ENCODE measurements at places on chromosomes 16 and 17.

- no peak for DNase-seq
Measured at GRCh38 chr17:10072556-10073425, 125.6 kb downstream of the GAS7 start.

DNA sequence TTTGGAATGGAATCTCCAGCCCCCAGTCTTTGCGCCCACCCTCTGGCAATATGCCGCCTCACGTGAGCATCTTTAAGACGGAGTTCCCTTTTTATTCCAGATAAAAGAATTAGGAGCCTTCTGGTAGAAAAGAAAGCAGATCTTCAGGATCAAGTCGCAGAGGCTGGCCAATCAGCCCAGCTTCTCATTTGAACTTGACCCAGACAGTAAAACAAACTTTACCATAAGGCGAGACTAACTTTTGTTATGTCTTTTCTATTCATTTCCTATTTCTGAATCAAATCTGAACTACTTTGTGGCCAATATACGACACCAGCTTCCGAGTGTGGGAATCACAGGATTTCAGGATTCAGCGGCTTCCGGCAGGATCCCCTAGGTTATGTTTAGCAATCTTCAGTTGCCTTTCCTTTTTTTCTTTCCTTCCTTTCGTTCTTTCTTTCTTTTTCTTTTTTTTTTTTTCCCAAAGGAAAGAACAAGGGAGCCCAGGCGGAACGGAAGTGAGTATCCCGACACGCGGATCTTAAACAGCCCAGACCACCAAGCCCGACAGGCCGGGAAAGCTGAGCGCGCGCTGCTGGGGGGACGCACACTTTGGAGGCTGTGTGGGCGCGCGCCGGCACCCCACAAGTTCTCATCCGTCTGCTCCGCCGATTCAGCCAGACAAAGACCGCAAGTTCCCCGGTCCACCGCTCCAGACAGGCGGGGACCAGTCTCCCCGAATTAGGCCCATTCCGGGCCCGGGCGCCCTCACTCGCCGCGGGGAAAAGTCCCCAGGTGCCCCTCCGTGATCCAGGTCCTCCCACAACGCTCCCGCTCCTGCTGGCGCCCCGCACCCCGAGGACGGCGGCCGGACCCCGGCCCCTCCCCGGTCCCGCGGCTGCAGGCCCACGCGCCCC, 633 bp downstream of the TBC1D16 start:
- no peak for DNase-seq

DNA sequence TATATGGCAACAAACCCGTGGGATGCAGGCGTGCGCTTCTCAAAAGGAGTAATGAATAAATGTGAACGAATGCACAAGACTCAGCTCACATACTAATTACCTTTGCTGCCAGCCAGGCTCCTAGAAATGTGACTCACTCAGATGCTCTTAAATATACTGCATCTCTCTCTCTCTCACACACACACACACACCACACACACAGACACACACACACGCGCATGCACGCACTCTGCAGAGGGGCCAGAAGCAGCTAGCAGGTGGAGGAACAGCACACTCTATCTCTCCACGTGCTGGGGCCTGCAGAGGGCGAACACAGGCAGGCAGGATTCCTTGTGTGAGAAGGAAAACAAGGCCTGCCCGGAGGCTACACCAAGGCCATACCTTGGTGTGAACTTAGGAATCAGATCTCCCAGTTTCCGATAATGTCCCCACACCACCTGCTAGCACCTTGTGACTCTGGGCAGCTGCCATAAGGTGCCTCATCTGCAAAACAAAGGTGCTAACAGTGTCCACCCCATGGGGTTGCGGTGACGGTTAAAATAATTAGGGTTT, 5.3 kb downstream of the GPRC5B start:
- no peak for DNase-seq

DNA sequence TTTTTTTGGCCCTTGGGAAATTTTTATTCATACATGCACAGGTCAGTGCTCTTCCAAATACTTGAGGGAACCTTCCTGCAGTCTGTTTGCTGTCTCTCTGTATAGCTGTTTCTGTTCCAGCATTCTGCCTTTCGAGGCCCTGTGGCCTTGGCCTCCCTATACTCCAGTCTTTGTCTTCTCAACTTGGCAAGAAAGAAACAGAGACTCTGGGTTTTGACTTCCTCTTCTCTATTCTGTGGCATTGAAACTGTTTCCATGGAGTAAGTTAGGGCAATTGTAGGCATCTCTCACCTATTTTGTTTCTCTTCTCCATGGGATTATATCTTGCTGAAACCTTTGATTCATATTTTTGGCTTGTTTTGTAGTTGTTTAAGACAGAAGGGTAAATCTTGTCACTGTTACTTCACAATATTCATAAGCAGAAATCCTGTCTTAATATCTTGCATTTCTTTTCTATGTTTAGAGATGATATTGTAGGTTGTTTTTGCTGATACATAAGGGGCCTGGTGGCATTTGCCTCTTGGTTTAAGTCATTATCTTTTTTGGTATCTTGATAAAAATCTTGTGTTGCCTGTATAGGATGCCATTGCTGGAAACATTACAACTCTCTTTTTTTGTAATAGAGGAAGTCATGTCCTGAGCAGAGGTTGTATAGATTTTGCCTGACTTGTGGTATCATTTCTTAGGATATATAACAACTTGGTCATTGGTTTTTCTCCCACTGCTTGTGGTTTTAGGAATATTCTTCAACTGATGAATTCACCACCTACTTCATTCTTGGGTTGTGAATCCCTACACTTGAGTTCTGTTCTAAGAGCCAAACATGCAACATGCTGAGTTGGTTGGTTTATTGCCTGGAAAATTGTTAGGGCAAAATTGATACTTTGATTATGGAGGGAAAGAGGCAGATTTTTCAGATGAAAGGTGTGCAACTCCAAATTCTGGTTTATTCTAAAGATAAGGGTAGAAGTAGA, 168.6 kb downstream of the FTO start:
- DNase-seq = no peak

GRCh38 chr16:16915771-16916170, 536.8 kb downstream of the NPIPA7 start:
- DNase-seq = no peak

- DNase-seq = no peak
Measured at GRCh38 chr16:30601966-30602365, 8.2 kb downstream of the ZNF689 start.

DNA sequence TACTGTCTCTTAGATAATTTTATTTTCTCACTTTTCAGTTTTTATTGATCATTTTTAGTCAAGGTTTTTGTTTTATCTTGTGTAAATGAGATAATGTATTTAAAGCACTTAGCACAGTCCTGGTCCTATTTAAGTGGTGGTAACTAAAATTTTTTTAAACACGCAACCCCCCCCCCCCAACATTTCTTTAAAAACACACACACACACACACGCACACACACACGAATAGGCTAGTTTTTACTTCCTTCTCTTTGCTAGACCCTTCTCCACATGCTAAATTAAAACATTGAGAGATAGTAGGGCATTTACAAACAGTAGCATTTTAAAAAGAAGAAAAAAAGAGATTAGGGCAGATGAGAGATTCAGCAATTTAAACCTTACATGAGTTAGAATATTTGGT, 5.0 kb downstream of the NFATC3 start:
- DNase-seq = no peak

DNA sequence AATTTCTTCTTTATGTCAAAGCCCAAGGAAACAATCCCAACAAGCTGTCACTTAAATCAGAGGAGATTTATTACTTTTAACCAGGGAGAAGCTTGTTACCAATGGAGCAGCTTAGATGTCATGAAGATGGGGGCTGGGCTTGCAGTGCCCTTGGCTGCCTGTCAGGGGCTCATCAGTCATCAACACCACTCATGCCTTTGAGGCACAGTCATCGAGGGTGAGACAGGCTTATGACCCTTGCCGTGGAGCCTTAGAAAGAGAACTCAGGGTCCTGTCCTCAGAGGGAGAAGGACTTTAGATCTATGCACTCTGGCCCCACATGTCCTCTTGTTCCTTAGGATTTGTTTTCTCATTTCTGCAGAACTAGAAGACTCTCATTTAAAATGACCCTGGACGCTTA, 318.3 kb downstream of the CBLN1 start:
- no peak for DNase-seq

DNA sequence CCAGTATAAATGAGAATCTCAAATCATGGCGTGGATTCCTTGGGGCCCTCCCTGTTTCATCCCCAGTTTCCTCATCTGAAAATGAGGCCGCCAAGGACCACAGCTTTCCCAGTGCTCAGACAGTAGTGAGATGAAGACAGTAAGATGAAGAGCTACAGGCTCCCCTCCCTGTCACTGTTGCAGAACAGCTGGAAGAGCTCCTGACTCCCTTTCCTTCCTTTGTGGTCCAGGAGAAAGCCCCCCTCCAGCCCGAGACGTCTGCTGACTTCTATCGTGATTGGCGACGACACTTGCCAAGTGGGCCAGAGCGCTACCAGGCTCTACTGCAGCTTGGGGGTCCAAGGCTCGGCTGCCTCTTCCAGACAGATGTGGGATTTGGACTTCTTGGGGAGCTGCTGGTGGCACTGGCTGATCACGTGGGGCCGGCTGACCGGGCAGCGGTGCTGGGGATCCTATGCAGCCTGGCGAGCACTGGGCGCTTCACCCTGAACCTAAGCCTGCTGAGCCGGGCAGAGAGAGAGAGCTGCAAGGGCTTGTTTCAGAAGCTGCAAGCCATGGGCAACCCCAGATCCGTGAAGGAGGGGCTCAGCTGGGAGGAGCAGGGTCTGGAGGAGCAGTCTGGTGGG, 3.0 kb upstream of the EFTUD2 start:
- DNase-seq = no peak

GRCh38 chr16:324451-325334, 27.8 kb downstream of the AXIN1 start:
- peak; percentile 15 for DNase-seq

DNA sequence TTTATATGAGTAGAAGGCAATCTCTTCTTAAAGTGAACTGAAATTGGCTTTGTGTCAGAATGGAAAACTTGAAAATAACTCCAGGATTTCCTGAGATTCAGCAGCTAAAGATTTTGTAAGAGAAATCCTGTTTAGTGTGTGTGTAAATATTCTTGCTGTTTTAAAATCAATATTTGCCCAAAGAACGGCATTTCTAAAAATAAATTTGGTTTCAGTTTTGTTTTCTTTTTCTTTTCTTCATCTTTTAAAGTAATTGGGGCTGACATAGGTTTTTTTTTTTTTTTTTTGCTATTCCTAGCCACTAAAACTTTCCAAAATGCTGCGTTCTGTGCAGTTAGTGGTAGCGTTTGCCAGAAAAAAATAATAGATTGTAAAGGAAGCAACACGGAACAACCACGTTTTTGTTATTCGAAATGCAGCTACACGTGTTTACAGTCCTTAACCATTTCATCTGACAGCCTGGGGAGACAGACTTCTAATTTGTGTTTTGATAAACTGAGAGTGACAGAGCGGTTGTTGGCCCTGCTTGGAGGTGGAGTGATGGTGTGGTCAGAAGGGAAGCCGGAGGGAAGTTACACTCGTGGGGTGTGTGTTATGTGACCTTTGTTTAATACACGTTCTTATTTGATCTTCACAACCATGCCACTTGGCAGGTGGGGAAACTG, 21.6 kb upstream of the SMPD3 start:
- no peak for DNase-seq
